Uterine smooth muscle cell (primary cell): ENCODE measurements at places on chromosomes 1 and 21. TPM values are rescaled to one million over a fixed set of nuclear protein-coding genes. Genes with fewer than 3 reads are reported as not detected.

TCHHL1 gene
- total RNA-seq: not detected in 2 replicates

NUAK2 gene
- 1.00 and 2.2 TPM in 2 replicates for total RNA-seq

APOBEC4 gene
- not detected in 2 replicates for total RNA-seq

LCE3D gene
- not detected in 2 replicates for total RNA-seq

VANGL2 gene
- total RNA-seq: under 0.01 TPM in 1 of 2 replicates, not detected in the other

MAP10 gene
- 2.7 and 3.1 TPM in 2 replicates for total RNA-seq

CFHR4 gene
- total RNA-seq: not detected in 2 replicates

MAP1LC3C gene
- total RNA-seq: 0.25 and 0.44 TPM in 2 replicates

RGS1 gene
- not detected in 2 replicates for total RNA-seq

PYHIN1 gene
- total RNA-seq: not detected in 2 replicates

C1orf21 gene
- 36.3 and 37.1 TPM in 2 replicates for total RNA-seq

TRMT13 gene
- total RNA-seq: 15.2 and 19.8 TPM in 2 replicates

TNFRSF18 gene
- 0.12 TPM in 1 of 2 replicates, not detected in the other for total RNA-seq

KCNQ4 gene
- total RNA-seq: under 0.01 TPM in 1 of 2 replicates, not detected in the other

PTPN22 gene
- 0.66 and 0.75 TPM in 2 replicates for total RNA-seq

SERPINC1 gene
- total RNA-seq: 0.12 TPM in 1 of 2 replicates, not detected in the other

FMO2 gene
- total RNA-seq: under 0.01 TPM in 1 of 2 replicates, not detected in the other

C1QB gene
- not detected in 2 replicates for total RNA-seq

SPATA6 gene
- total RNA-seq: 3.4 and 4.9 TPM in 2 replicates

CELF3 gene
- not detected in 2 replicates for total RNA-seq

FMO3 gene
- 0.25 TPM in 1 of 2 replicates, not detected in the other for total RNA-seq

CNN3 gene
- total RNA-seq: 266 and 337 TPM in 2 replicates

PGLYRP4 gene
- not detected in 2 replicates for total RNA-seq

NPHS2 gene
- not detected in 2 replicates for total RNA-seq

CNTN2 gene
- total RNA-seq: 0.12 TPM in 1 of 2 replicates, not detected in the other

ITGB2 gene
- total RNA-seq: not detected in 2 replicates

ZNF683 gene
- not detected in 2 replicates for total RNA-seq

LHX8 gene
- total RNA-seq: not detected in 2 replicates

KIFAP3 gene
- total RNA-seq: 27.0 and 29.4 TPM in 2 replicates

FMO4 gene
- total RNA-seq: 1.7 and 4.0 TPM in 2 replicates

TEKT2 gene
- total RNA-seq: 0.11 and 0.12 TPM in 2 replicates

LCE2A gene
- total RNA-seq: 0.25 and 2.2 TPM in 2 replicates

S100A9 gene
- not detected in 2 replicates for total RNA-seq

PIK3CD gene
- 6.2 and 8.9 TPM in 2 replicates for total RNA-seq

HAO2 gene
- total RNA-seq: not detected in 2 replicates

MAP3K21 gene
- total RNA-seq: 1.7 and 2.5 TPM in 2 replicates

STYXL2 gene
- total RNA-seq: not detected in 2 replicates

PGBD2 gene
- 4.6 and 7.2 TPM in 2 replicates for total RNA-seq

ADARB1 gene
- total RNA-seq: 5.6 and 9.7 TPM in 2 replicates

SASS6 gene
- total RNA-seq: 2.1 and 7.2 TPM in 2 replicates

SPATA21 gene
- total RNA-seq: not detected in 2 replicates

LCE1D gene
- not detected in 2 replicates for total RNA-seq

MYOM3 gene
- under 0.01 TPM in 1 of 2 replicates, not detected in the other for total RNA-seq

UBASH3A gene
- total RNA-seq: not detected in 2 replicates

NHLH1 gene
- total RNA-seq: not detected in 2 replicates

WNT3A gene
- not detected in 2 replicates for total RNA-seq

MNDA gene
- not detected in 2 replicates for total RNA-seq

FAM78B gene
- total RNA-seq: 0.77 and 1.1 TPM in 2 replicates

SON gene
- total RNA-seq: 139 and 176 TPM in 2 replicates

AQP10 gene
- total RNA-seq: under 0.01 TPM in 1 of 2 replicates, not detected in the other

PLEKHN1 gene
- total RNA-seq: 0.75 and 0.77 TPM in 2 replicates

TLCD4 gene
- total RNA-seq: 0.75 and 0.77 TPM in 2 replicates

KRTAP27-1 gene
- not detected in 2 replicates for total RNA-seq

KLHDC7A gene
- total RNA-seq: not detected in 2 replicates

SH2D2A gene
- 0.25 TPM in 1 of 2 replicates, not detected in the other for total RNA-seq

OR2T29 gene
- total RNA-seq: not detected in 2 replicates
